ENCODE measurements at places on chromosomes 3 and 15.

GRCh38 chr3:54619053-54619452, 308.8 kb downstream of the LRTM1 start:
- no peak for DNase-seq

DNA sequence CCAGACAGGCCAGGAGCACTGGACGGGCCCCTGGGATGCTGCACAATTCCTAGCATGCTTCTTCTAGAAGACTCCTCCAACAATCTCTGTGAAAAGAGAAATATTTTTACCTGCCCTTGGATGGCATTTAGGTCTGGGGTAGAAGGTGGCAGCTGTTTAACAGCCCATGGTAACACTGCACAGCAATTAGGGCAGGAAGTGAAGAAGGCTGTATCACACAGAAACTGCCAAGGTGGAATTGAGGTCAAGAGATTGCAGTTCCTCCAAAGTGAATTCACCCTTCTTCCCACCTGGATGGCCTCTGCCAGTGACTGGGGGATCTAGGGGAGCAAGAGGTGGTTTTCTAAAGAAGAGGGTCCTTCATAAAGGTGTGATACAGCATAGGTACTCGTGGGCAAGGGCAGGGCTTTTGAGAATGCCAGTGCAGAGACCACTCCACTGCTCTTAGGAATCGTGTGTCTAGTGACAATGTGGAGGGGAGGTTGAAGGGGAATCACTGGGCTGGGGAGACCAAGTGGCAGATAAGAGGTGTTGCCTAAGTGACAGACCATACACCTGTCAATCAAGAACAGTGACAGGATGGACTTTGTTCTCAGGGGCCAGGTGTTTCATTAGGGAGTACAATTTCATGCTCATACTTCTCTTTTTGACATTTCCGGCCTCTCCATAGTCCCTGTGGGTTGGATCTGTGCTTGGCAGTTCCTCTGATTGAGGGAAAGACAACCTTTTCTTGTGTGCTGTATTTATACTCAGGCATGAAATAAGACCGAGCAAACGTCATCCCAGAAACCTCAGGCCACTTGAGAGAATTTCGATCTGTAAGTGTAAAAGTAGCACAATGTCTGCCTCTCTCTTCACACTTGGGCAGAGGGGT, 83.5 kb upstream of the BCL6 start:
- DNase-seq, result no peak

- no peak for DNase-seq
Observed at GRCh38 chr3:13492048-13492447, 11.9 kb downstream of the HDAC11 start.

GRCh38 chr3:146493761-146494160, 24.4 kb upstream of the PLSCR2 start:
- no peak for DNase-seq

- no peak for DNase-seq
Observed at GRCh38 chr15:68192804-68193486, 12.2 kb downstream of the CALML4 start.

GRCh38 chr15:67080900-67081431, 15.6 kb downstream of the SMAD3 start:
- DNase-seq, result no peak

DNA sequence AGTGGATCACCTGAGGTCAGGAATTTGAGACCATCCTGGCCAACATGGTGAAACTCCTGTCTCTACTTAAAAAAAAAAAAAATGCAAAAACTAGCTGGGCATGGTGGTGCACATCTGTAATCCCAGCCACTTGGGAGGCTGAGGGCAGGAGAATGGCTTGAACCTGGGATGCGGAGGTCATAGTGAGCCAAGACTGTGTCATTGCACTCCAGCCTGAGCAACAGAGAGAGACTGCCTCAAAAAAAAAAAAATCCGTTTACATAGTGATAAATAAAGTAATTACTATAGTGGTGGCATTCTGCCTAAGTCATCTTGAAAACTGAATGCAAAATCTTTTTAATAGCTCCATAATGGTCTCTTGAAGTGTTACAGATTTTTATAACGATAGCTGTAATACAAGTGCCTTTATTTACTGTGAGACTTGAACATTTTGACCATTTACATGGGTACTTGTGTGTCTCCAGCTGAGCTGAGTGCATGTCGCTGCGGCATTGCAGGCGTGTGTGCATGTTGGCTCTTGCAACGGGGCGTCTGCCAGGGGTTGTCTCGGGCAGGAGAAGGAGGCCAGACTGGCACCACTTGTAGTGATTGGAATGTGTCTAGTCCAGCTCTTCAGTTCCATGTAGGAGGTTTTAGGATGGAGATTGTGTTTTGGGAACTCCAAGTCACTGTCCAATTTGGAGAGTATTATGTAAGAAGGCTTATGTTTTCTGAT, 111.9 kb downstream of the IGF1R start:
- DNase-seq, result peak; percentile 25

DNA sequence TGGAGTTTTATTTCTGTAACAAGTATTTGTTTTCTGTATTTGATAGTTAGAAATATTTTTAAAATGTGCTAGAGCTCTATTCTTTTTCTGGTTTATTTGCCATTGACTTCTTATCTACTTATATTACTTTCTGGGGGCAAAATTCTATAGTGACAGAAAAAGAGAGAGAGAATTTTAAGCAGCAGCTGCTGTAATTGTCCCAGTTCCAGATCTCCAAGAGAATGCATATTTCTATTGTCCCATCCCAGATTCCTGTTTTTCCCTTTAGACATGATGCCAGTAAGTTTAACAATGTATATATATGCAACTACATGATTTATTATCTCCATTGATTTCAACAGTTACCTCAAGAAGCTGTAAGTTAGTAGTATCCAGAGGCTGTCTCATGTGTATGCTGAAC, 541.7 kb upstream of the ZNF385D start:
- DNase-seq, result no peak

DNA sequence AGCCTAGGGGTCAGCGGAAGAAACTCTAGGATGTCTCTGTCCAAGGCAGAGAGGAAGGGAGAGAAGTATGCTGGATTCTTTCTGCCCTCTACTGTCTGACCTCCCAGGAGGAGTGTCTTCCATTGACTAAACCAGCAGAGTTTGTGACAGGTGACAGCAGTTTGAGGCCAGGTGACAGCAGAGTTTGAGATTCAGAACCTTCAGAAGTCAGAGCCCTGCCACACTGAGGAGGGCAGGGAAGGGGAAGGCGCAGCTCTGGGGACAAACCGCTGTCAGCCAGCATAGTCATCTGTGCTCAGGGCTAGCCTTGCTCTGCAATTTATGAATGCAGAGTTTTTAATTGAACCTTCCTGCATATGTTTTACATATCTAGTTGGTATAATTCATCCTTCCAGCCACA, 12.3 kb downstream of the NRROS start:
- no peak for DNase-seq

GRCh38 chr3:115864911-115865310, 241.6 kb downstream of the GAP43 start:
- no peak for DNase-seq

DNA sequence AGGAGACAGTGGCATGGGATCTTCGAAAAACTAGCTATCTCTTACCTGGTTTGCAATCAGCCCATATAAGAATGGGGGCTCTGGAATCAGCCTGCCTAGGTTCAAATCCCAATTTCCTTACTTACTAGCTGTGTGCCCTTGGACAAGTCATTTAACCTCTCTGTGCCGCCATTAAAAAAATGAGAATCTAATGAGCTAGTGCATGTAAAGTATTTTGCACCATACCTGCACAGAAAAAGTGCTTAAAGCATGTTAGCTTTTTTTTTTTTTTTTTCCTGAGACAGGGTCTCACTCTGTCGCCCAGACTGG, 181.8 kb downstream of the SHQ1 start:
- no peak for DNase-seq

GRCh38 chr15:40050788-40051470, 11.9 kb upstream of the SRP14 start:
- DNase-seq, result no peak

DNA sequence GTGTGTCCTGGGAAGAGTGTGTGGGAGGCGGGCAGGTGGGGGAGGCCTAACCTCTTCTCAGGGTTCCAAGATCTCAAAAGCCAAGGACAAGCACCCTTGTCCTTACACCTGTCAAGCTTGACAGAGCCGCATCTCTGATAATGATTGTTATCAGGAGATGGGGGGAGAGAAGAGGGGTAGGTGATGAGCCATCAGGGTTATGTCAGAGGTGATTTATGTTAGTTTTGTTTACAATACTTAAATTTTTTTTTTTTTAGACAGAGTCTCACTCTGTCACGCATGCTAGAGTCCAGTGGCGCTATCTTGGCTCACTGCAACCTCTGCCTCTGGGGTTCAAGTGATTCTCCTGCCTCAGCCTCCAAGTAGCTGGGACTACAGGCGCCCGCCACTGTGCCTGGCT, 7.4 kb upstream of the NCBP2 start:
- DNase-seq, result no peak

DNA sequence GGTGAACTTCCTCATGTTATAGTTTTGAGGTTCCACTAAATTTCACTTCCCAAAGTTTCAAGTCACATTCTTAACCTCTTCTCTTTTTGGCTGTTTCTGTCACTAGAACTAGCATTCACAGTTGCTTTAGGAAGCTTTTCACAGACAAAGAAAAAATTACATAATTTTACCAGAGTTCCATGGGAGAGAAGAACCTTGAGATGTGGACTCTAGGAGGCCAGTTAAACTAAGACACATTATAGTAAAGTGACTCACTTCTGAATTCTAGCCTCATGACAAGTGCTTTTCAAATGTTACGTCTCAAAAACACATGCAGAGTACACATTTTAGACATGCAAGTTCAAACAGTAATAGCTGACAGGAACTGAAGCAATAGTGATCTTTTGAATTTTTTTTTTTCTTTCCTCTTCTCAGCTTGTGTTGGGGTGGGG, 39.9 kb upstream of the LRTM1 start:
- DNase-seq, result no peak

- DNase-seq, result no peak
Observed at GRCh38 chr3:157043771-157044170, 116.2 kb downstream of the CCNL1 start.

Measured in NCI-H2227 treated with DMSO at 0.1 percent for 48 hours (cell line).